ENCODE measurements at places on chromosomes 2 and 18.

DNA sequence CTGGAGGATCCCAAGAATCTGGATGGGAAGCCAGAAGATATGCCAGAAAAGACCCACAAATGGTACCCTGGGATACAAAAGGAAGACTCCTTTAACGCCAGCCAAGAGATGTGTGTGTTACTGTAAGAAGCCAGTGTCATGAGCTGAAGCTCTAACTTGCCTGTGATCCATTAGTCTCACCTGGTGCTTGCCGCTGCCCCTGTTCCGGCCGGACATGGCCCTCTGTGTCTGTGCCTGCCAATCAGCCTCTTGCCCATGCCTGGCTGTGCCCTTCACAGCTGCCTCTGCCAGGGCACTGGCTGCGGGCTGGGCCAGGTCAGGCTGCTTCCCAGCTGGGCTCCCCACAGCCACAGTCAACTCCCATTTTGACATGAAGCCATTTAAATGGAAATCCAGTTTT lies 55.4 kb downstream of the POU3F3 start:
- no peak for DNase-seq

DNA sequence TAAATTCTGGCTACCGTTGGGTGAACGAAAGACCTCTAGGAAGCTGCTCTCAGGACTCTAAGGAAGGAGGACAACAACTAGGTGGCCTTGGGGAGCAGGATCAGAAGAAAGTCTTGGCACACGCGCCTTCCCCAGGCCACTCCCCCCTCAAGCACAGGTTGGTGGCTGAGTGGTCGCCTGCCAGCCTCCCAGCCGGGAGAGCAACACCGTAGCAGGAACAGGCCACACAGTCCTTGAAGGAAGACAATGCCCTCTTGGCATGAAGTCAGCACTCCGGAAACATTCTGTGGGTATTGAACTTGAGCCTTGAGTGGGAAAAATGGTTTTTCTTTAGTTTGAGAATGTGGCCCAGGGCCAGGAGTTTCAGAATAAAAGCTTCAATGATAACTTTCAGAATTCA lies 87.4 kb upstream of the AGAP1 start:
- no peak for DNase-seq

DNA sequence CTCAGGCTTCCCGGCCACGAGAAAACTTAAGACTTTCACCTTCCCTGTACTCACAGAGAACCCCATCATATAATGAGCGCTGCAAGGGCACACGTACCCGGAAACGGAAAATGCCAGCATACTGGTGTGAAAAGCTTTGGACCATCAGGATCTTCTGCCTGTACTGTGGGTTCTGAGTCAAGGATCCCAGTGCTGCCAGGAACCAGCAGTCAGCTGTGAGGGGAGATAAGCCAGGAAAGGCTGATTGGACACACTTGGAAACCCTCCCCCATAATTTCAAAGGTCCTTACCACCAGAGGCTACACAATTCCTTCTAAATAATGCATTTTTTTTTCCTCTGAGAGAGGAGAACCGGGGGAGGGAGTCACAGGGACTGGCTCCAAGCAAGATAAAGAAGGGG lies 31.4 kb downstream of the CAPN13 start:
- DNase-seq, result no peak

DNA sequence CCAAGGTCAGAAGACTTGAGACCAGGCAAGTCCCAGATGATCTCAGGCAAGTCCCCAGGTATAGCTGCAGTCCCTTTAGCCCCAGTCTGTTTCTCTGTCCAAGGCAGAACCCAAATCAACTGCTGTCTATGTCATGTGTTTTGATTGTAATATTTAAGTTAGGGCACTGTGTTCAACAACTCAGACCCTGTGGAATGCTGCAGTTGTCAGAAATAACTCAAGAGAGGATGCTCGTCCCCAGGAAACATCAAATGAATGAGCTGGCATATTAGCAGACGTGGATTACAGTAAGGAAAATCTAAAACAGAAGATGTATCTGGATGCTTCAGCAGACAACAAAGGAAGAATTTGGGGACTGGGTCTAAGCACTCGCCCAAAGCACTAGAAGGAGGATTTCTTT lies 70.1 kb downstream of the BCL11A start:
- DNase-seq, result no peak

GRCh38 chr2:60412620-60413019 lies 140.8 kb downstream of the BCL11A start:
- no peak for DNase-seq

GRCh38 chr2:62381656-62382055 lies 124.3 kb downstream of the TMEM17 start:
- no peak for DNase-seq

DNA sequence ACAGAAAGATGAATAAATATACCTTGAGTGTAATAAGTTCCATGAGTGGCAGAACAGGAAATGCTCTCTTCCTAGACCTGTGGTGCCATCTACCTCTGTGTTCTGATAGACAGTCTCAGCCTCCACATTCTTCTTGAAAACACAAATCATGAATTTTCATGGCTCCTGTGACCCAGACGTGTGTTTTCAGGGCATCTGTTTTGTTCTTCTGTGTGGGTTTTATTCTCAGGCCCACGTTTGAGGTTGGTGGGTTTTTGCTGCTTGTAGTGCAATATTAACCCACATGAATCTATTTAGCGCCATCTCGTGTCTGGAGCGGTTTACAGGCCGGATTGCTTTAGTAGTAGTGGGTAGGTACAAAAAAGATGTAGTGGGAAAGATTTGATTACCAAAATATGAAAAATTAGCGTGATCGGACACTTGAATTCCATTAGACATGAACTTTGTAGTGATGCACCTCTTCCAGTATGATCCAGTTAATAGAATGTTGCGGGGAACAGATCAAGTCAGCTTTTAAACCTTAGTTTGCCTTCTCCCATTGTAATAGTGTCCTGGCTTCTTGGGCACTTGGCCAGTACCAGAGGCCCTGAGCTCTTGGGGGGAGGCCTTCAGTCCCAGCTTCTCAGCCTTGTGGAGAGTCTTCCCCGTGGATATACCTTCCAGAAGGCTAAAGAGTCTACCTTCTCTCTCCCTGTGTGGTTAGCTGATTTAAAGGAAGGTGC lies 256.5 kb downstream of the TPGS2 start:
- DNase-seq, result peak; percentile 15

GRCh38 chr2:74070991-74071390 lies 76.7 kb downstream of the BOLA3 start:
- no peak for DNase-seq

GRCh38 chr2:102155703-102156515 lies 13.4 kb downstream of the IL1R1 start:
- DNase-seq, result no peak

DNA sequence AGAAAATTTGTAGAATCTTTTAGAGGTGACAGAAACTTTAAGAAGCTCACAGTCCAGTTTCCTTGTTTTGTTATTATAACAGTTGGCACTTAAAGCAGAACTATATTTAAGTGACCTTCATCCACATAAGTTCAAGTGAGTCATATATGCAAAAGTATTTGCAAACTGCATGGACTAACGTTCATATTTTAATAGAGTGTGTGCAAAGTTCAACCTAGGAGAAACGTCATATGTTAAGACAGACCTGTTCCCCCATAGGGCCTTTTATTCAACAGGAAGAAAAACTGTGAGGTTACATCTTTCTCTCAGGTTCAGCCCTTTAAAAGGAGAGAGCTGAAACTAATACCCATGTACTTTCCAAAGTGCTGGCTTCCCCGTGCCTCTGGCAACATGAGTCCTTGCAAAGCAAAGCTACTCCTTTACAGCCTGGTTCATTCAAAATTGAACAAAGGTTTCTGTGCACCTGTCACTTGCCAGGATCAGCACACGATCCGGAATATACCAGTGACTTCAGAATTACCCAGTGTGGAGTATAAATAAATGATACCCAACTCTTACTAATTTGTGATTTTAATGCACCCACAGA lies 280.0 kb upstream of the RAB12 start:
- DNase-seq, result no peak

GRCh38 chr2:208025814-208026184 lies 472 bp upstream of the PLEKHM3 start:
- DNase-seq, result no peak

GRCh38 chr18:14179306-14179705 lies 47.1 kb upstream of the ZNF519 start:
- no peak for DNase-seq

DNA sequence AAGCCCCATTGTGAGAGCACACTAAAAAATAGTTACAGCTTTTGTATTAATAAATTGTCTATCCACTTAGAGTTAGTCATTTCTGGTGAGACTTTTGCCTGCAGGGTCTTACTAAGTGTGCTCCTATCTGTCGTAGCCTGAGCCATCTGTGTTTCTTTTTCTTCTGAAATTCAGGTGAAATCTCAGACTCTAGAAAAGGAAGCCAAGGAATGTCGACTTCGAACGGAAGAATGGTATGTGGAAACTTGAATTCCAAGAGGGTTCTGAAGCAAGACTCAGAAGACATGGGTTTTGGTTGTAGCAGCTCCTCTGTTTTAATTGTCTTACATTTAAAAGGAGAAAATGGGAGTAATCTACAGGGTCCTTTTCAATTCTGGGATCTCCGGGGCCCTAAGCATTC lies 70.0 kb upstream of the STON1 start:
- DNase-seq, result no peak

GRCh38 chr18:37698508-37699040 lies 133.0 kb upstream of the CELF4 start:
- DNase-seq, result no peak

DNA sequence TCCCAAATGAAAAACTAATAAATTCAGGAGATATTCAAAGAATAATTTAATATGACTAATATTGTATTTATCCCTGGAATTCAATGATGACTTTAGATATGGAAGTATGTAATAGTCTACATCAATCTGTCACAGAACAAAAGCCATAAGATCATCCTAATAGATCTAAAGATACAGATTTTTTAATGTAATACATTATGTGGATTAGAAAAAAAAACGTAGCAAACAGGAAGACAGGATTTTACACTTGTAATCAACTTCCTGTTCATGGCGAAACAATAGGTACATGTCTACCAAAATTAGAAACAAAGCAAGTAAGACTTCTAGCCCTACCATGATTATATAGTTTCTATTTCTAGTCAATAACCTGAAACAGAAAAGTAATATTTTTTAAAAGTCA lies 192.2 kb downstream of the TTC32 start:
- DNase-seq, result no peak

GRCh38 chr2:154264024-154264423 lies 392.3 kb downstream of the GALNT13 start:
- DNase-seq, result no peak

DNA sequence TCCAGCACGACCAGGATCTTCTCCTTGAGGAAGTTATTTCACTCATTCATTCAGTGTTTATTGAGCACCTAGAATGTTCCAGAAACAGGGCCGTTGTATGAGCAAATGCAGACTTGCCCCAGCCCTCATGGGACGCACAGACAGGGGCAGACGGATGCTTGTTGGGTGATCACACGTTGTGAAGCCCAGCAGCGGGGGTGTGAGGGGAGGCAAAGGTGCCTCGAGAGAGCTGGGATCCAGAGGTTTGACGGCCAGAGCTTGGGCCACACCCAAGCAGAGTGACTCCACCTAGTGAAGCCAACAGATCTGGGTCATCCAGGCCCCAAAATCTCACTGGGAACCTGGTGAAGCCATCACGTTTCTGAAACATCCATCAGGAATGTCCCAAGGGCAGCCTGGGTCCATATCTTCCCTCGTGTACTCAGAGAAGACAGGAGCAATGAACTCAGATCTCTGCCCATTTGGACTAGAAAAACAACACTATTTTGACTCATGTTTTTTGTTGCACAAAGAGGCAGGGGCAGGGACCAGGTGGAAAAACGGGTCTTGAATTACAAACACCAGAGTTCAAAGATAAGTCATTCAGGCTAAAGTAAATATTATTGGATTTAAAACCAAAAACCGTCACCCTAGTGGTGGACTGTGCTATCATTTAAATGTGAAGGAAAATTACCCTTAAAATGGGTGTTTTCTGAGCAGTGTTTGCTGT lies 54.9 kb upstream of the RBM44 start:
- no peak for DNase-seq

DNA sequence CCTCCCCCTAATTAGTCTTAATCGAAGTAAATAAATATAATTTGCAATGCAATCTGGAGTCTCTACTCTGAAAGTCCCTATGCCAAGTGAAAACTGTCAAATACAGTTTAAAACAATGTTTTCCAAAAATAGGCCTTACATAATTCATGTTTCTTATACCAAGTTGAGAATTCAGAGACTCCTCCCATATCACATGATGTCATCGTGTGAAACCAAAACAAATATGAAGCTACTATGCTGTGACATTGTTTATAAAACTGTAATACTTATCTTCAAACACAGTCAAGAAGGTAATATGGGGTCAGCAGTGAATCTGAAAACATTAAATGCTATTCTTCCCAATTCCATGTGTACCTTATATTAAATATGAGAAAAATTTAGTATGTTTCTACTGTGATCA lies 940.2 kb upstream of the FANCL start:
- no peak for DNase-seq

GRCh38 chr18:32042337-32042736 lies 23.7 kb downstream of the RNF125 start:
- DNase-seq, result no peak

GRCh38 chr2:58194458-58194857 lies 46.7 kb downstream of the FANCL start:
- DNase-seq, result no peak

GRCh38 chr2:73870084-73870483 lies 22.7 kb upstream of the ACTG2 start:
- no peak for DNase-seq

DNA sequence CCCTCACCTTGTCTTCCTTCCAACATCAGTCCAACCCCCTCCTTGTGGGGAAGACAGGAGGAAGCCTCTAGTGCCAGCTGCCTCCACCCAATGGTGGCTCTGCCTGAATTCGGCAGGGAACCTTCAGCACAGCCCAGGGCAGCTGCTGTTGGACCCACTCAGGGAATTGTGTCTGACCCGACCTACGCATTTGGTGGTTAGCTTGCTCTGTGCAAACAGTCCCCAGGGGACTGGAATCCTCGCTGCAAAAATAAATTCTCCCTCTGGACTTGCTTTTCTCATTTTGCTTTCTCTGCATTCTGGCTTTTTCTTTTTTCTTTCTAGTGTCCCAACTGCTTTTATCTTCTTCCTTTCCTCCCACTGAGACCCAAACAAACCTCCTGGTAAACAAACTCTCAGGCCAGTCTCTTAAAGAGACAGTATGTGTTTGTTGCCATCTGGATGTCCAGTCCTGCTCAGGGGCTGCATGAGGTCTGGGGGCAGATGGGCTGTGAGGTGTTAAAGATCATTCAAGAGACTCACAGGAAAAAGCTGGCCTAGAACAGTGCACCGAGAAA lies 137.7 kb upstream of the HAAO start:
- no peak for DNase-seq

- DNase-seq, result no peak
Measured at GRCh38 chr18:79204889-79205807, 136.0 kb downstream of the ATP9B start.

GRCh38 chr2:98084151-98084868 lies 2.7 kb upstream of the VWA3B start:
- no peak for DNase-seq

Data from GM18507 (cell line).